Body of pancreas (tissue), 4 donors: ENCODE measurements at places on chromosomes 7 and 10.

DNA sequence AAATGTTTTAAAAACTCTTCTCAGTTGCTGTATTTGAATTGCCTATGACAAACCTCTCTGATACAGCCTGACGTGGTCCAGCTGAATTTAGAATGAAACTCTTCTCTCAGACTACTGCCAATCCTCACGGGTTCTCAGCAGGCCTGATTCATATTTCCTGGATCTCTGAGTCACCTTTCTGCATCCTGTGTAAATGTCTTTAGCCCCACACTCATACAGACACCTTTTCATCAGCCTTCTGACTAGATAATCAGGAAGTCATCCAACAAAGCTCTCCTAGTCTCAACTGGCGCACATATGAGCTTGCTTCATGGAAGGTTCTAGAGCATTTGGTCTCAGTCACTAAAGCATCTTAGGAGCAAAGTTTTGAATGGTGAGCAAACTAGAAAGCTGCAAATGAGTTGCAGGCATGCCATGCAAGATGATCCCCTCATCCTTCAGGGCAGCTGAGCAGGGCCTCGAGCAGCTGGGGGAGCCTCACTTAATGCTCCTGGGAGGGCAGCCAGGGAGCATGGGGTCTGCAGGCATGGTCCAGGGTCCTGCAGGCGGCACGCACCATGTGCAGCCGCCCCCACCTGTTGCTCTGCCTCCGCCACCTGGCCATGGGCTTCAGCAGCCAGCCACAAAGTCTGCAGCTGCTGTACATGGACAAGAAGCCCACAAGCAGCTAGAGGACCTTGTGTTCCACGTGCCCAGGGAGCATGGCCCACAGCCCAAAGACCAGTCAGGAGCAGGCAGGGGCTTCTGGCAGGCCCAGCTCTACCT, 182.8 kb downstream of the ARHGAP12 start:
- no peak for DNase-seq

DNA sequence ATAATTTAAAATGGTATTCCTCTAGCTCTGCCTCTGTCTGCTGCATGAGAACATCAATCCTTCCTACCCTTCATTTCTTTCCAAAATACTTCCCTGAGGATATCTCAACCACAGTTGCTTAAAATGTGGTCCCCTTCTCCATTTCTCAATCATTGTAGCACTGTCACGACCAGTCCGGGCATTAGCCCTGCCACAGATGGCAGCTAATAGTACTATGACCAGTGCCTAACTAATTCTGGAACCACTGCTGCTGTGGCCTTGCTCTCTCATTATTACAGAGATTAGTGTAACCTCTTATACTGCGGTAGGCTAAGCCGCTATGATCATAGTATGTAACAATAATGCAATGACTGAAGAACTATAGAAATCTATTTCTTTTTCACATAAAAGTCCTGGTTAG, 66.0 kb downstream of the REEP3 start:
- no peak for DNase-seq

- DNase-seq = no peak
Observed at GRCh38 chr7:130960208-130960988, 226.4 kb upstream of the KLF14 start.

DNA sequence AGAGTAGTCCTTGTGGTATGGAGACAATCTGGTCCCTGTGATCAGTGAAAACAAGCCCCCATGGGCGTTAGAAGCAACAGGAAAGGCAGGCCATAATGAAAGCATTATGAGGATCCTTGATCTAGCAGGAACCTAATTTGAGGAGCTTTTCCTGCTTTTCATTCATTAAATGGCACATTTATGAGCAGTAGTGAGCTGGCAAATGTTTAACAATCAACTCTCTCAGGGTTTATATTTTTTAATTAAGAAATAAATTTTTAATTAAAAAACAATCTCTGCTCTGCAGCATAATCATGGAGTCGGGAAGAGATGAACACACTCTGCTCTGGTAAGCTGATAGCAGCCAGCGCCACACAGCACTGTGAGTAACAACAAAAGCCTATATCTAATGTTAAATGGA, 11.3 kb upstream of the NEBL start:
- DNase-seq = no peak

GRCh38 chr10:43707770-43708169, 59.1 kb upstream of the ZNF32 start:
- no peak for DNase-seq

- peak; percentile 35 for DNase-seq
Observed at GRCh38 chr10:11610826-11611247, 613 bp downstream of the USP6NL start.
